ENCODE measurements at places on chromosomes 5 and 9.

DNA sequence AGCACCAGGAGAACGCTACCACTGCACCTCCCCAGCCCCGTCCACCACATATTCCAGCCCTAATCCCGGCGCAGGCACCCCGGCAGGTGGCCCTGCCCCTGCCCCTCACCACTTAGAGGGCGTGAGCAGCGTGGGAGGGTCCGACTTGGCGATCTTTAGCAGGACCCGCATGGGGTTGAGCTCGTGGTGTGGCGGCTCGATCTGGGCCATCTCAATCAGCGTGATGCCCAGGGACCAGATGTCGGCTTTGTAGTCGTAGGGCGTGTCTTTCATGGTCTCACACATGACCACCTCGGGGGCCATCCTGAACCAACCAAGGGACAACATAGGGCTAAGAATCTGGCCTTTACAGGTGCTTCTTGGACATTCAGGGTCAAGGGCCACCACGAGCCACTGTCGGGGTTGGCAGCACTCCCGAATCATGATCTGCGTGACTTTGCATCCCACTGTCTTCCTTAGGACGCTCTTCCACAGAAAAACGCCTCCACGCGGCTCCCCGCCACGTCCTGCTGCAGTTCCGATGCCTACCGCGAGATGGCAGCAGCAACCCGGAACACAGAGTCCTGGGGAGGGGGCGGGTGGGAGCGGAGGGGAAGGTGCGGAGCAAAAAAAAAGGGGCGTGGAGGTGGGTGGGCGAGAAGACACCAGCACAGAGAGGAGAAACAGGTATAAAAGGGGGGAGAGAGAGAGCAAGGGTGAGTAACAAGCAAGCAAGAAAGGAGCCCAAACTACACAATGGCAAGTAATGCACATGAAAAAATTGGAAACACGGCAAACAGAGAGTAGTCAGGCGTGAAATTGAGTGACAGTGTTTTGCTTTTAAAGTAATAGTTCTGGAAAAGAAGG, 81.3 kb downstream of the STK10 start:
- peak; percentile 83 for DNase-seq

DNA sequence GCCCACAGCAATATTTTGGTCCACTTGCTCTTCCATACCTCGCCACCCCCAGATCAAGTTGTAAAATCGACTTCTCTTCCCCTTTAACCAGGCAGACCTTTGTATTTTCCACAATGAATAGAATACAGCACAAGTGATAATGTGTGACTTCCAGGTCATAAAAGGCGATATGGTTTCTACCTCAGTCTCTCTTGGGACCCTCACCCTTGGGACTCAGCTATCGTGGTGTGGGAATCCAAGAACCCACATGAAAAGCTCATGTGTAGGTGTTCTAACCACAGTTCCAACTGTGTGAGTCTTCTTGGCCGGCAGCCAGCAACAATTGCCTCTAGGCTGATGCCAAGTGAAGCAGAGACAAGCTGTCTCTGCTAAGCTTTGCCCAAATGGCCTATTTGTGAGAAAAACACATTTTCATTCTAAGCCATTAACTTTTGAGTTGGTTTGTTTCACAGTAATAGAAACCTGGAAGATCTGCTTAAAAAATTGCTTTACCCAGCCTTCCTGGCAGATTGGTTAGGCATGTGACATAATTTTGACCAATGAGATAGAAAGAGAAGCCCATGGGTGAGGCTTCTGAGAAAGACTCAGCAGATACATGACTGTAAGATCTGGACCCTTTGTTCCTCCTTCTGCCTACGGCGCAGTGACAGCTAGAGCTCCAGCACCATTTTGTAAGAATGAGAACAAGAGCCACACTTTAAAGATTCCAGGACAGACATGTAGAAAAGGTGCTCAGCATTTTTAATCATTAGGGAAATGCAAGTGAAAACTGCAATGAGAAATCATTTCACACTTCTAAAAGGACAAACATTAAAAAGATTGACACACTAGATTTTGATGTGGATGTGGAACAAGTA, 18.3 kb upstream of the MLLT3 start:
- DNase-seq = no peak

GRCh38 chr5:122142480-122143164, 13.3 kb downstream of the ZNF474 start:
- no peak for DNase-seq

DNA sequence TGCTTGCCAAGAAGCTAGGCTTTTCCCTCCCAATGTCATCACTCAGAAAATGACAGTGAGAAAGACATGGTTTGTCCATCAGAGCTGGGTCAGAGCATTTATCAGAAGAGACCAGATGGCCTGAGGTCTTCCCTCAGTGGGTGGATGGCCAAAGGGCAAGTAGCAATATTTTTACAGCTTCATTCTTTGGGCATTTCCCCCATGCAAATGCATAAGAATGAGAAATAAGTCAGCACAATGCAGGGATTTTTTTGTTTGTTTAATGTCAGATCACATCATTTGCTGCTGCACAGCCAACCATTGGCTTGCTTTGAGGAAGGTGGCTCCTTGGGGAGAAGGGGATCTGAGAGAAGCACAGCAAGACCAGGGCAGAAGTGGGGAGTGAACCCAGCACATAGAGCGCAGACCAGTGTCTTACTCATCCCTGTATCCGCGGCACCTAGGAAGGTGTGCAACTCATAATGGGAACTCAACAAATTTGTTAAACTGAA, 209.6 kb downstream of the SEMA6A start:
- no peak for DNase-seq

- no peak for DNase-seq
Observed at GRCh38 chr9:2424619-2425033, 197.0 kb upstream of the VLDLR start.

GRCh38 chr5:163478126-163478981, 17.9 kb downstream of the HMMR start:
- DNase-seq = no peak

- DNase-seq = no peak
Observed at GRCh38 chr9:135073081-135073740, 14.3 kb upstream of the OLFM1 start.

GRCh38 chr9:76581731-76582130, 122.7 kb downstream of the GCNT1 start:
- DNase-seq = no peak

GRCh38 chr9:14706530-14707140, 13.4 kb upstream of the ZDHHC21 start:
- no peak for DNase-seq

DNA sequence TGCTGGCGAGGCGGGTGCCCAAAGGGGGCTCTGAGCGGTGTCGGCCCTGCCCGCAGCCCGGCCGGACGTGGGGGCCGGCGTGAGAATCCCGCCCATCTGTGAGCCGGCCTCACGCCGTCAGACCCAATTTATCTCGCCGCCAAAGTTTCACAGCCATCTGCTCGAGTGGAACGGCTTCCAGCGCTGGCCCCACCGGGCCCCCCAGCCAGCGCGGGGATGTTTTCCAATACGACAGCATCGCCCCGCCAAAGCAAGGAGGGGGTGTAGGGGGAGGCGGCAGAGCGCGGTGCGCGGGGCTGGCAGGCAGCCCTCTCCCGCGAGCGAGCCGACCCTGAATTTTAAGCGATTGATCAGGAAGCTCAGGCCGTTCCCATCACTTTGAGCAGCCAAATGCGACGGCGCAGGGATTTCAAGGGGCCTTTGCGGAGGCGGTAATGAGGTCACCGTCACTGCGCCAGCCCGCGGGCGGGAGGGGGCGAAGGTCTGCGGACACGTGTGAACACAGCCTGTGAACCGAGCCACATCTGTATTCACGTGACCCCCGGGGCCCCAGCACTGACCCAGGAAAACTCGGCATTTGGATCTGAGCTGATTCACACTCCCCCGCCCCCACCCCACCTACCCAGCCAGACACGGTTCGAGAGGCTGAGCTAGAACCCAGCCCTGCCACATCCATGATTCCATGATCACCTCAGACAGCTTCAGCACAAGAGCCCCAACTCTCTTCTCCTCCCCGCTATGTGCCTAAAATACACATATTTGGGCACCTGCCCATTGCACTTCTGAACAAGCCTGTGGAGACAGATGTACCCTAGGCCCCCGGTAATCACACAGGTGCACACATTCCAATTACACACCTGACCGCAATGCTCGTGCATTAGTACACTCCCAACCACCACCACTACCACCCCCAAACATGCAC, 47.8 kb upstream of the PSD2 start:
- no peak for DNase-seq

DNA sequence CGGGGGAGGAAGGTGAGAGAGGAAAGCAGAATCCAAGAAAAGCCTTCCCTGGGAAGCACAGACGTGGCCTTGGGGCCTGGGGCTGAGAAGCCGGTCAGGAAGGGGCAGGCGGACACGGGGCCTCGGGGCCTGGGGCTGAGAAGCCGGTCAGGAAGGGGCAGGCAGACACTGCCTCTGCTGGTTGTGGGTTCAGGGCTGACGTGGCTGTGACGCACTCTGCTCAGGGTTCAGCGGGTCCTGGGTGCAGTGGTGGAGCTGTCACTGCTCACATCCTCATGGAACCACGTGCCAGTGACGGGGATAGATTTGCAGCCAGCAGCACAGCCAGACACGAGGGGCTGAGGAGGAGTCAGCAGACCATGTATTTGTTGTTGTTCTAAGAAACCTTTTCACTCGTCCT, 12.8 kb downstream of the PAEP start:
- DNase-seq = no peak

GRCh38 chr5:78747705-78748359, 99.3 kb upstream of the LHFPL2 start:
- DNase-seq = no peak

GRCh38 chr9:34650816-34651215, 1.2 kb upstream of the IL11RA start:
- no peak for DNase-seq

DNA sequence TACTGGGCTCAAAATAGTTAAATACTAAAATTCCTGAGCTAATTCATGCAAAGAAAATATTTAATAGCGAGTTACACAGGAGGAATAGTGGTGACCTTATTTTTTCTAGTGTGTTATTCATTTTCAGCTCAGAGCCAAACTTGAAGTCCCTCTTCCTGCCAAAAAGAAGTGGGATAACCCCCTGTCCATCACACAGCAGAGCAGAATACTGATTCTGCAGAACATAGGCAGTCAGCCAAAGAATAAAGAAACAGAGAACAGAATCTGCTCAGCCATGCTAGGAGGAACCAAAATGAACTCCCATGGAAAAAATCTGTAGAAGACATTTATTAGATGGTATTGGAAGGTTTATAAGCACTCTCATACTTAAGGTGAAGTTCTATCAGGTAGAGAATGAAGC, 49.4 kb upstream of the GRIN3A start:
- DNase-seq = no peak

- DNase-seq = peak; percentile 35
Observed at GRCh38 chr5:115179394-115180164, 9.9 kb upstream of the TRIM36 start.

GRCh38 chr5:148730270-148730669, 75.9 kb upstream of the HTR4 start:
- DNase-seq = no peak

DNA sequence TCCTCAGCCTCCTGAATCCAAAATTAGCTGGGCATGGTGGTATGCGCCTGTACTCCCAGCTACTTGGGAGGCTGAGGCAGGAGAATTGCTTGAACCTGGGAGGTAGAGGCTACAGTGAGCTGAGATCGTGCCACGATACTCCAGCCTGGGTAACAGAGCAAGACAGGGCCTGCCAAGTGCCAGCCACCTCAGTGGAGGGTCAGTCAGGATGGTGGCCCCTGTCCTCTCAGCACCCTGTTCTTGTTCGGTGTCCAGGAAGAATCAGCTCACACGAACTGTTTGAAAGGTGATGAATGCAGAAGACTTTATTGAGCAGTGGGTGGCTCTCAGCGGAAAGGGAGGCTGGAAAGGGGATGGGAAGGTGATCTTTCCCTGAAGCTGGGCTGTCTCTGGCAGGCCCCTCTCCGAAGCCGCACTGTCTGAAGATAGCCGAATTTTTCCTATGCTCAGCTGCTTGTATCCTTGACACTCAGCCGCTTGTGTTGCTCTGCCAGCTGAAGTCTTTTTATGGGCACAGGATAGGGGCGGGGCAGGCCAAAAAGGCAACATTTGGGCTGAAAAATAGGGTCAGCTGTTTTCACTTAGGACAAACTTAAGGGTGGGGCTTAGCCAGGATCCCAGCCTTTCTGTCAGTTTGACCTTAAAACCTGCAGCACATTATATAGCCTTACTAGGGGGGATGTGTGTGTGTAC, 50.9 kb downstream of the UBE2R2 start:
- no peak for DNase-seq

DNA sequence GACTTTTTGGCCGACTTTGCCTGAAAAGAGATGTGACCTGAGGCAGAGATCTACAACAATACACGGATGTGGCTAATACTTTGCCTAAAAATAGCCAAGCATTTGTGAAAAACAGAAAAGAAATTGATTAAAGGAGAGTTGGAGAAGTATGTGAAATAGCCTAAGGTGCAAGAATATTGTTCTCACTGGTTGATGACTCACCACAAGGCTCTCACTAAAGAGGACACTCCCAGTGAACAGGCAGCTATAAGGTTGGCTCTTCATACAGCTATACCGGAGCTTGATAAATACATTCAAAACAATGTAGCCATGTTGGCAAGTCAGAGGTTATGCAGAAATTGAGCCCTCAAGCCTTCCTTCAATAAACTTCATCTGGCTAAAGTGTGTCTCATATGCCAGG, 317.2 kb upstream of the GRAMD2B start:
- DNase-seq = no peak

DNA sequence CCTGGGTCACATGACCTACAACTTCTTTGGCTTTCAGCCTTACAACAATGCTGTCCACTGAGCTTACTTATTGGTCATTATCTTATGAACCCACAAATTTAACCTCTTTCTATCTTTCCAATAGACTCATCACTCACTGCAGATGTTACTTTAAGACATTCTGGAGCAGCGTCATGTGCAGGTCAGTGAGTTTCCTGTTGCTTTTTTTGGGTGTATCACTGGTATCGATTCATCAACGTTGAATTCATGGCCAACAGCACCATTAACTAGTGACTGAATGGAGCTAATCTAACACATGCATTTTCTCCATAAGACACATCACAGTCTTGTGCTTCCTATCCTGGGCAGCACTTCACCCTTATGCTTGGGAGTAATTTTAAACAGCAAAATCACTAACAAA, 672.6 kb upstream of the CDH18 start:
- no peak for DNase-seq

DNA sequence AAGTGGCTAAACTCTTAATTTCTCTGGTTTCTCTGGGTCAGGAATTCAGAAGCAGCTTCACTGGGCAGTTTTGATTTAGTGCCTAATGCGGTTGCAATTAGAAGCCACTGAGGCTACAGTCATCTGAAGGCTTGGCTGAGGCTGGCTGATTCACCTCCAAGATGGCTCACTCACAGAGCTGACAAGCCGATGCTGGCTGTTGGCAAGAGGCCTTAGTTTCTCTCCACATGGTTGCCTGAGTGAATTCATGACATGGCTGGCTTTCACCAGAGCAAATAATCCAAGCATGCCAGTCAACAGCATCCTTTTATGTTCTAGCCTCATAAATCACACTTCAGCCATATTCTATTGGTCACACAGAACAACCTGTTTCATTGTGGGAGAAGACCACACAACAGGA, 2.8 kb upstream of the CDK7 start:
- DNase-seq = no peak

DNA sequence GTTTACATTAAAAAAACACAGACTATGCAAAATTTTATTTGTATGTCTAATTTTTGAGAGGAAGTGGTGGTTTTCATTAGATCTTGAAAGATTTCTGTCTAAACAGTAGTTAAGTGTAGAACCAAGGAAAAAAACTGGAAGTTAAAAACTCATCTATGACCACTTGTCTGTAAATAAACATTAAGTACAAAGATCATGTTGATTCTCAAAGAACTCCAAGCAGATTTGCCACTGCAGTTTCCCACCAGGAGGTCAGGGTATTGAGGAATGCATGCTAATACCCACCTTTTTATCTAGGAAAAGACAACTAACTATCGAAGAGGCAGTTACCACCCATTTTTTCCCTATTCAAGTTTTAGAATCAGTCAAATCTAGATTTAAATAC, 1.9 kb downstream of the STOM start:
- no peak for DNase-seq

GRCh38 chr5:57929271-57929670, 446.7 kb upstream of the ACTBL2 start:
- DNase-seq = no peak

Measured in endothelial cell (in vitro differentiated cells).